Breast epithelium (tissue), 4 donors: ENCODE measurements at places on chromosomes 7 and 10.

- peak; percentile 49 for DNase-seq
Measured at GRCh38 chr10:11879387-11880094, 56.4 kb downstream of the PROSER2 start.

GRCh38 chr10:89646889-89647657 is 2.0 kb upstream of the PANK1 start:
- DNase-seq: no peak

DNA sequence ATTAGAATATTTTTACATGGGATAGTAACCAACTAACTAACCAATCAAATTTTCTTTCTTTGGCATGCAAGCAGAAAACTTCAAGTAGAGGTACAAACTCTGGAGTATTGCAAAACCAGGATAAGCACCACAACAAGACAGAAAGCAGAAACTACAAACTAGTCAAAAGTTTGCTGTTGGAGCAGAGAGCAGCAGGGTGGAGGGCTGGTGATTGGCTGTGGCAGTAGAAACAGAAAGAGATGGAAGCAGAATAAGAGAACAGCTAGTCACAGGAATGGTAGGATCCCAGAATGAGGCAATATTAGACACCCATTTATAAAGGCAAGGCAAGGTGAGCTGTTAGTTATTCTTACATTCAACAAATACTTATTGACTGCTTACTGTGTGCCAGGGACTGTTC is 6.8 kb upstream of the MACC1 start:
- DNase-seq: no peak

GRCh38 chr10:100340948-100341847 is 5.8 kb upstream of the SCD start:
- no peak for DNase-seq

DNA sequence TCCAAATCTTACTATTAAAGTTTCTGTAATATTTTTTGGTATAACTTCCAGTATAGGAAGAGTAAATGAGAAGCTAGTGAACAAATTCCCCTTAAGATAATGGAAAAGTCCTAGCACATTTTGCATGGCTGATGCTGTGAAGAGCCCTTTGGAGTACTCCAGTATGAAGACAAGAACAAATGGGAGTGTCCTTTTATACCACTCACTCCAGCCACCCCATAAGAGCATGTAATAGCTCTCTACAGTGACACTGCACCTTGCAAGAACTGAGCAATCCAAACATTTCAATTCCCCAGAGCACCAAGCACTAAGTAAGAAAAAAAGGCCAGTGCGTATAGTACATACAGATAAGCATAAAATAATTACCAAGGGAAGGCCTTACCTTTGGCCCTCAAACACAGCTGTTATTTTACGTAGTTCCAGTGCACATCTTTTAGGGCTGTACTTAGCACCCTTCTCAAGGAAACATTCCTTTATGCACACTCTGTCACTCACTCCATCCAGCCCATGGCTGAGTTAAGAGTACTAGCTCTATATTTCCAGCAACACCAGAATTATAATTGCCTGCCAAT is 135.4 kb downstream of the ST7 start:
- no peak for DNase-seq

- DNase-seq: no peak
Measured at GRCh38 chr10:127462643-127463295, 86.3 kb upstream of the NPS start.

- DNase-seq: no peak
Measured at GRCh38 chr7:132004529-132004928, 448.1 kb upstream of the PODXL start.

DNA sequence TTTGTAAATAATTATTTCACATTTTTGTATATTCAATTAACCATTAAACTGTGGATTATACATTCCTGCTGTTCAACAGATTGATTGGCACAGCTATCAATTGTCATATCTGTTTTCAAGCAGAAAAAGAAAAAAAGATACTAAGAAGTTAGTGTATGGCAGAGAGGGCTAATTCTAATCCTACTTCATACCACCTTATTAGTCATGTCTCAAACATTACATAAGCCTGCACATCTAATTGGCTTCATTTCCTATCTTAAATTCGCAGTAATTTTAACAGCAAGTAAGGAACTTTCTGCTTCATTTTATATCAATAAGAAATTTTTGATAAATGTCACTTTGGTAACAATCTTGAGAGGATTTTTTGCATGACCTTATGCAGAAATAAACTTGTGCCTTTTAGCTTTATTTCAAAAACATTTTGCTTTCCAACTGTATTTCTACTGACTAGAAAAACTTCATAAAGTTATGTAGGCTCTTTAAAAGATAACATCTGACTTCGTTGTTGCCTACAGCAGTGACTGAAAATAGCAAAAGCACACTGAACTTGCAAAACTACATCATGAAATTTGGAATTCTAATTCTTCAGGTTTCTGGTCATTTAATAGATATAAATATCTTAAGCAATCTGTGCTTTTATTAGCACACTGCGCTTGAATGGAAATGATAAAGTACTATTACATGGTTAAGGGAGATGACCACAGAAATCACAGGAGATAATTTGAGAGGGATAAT is 111.5 kb downstream of the SEMA3C start:
- DNase-seq: no peak

GRCh38 chr10:105278439-105278838 is 637.3 kb downstream of the SORCS3 start:
- no peak for DNase-seq

DNA sequence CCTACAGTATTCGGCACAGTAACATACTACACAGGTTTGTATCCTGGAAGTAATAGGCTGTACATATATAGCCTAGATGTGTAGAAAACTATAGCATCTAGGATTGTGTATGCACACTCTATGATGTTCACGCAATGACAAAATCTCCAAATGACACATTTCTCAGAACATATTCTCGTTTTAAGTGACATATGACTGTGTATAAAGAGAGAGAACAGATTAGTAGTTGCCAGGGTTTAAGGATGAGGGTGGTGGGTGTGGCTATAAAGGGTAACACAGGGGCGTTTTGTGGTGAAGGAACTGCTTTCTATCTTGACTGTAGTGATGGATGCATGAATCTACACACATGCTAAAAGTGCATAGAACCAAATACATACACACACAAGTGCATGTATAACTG is 101.2 kb downstream of the ARL4A start:
- no peak for DNase-seq

- no peak for DNase-seq
Measured at GRCh38 chr10:86103391-86104101, 263.0 kb downstream of the GRID1 start.

DNA sequence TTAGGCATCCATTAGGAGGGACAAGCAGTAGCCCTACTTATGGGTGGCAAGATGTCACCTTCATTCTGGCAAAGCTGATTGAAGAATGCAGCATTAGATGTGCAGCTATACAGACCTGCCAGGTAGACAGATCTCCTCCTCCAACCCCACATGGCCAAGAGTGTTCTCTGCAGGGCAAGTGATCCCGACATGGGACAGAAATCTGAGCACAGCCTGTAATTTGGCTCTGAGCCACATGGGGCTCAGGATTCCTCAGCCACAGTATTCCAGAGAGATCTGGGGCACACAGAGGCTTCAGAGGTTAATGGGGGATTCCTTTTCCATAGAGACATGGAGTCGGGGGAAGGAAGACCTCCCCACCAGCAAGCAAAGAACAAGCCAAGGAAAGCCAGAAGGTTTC is 58.7 kb upstream of the GDF10 start:
- no peak for DNase-seq

DNA sequence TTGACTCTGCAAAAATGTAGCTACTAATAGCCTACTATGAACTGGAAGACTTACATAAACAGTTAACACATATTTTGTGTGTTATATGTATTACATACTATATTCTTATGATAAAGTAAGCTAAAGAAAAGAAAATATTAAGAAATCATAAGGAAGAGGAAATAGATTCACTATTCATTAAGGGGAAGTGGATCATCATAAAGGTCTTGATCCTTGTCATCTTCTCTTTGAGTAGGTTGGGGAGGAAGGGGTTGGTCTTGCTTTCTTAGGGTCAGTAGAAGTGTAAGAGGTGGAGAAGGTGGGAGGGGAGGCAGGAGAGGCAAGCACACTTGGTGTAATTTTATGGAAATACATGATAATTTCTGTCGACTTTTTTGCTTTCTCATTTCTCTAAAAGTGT is 81.3 kb downstream of the NAMPT start:
- DNase-seq: no peak

- no peak for DNase-seq
Measured at GRCh38 chr7:151890355-151891004, 13.6 kb upstream of the PRKAG2 start.

DNA sequence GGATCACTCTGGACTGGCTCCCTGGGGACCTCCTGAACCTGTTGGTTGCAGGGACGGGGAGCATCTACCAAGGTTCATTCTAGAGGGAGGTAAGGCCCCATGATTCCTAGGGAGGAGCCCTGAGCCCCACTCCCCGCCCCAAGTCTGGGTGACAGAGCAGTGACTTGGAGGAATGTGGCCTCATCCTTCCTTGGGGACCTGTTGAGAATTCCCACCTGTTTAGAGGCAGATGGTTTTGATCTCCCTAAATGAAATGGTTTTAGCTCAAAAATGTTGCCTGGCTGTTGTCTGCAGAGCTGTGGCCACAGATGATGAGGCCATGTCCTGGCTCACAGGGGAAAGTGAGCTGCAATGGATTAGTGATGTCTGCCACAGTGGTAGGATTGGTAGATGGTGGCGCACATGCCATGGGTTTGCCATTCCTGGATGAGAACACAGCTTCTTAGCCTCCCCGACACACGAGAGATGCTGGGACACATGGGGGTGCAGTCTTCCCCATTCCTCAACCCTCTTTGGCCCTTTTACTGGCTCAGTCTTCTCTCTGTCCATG is 12.3 kb downstream of the C10orf105 start:
- DNase-seq: no peak

- DNase-seq: no peak
Measured at GRCh38 chr10:70144372-70145110, 2.0 kb downstream of the TYSND1 start.

DNA sequence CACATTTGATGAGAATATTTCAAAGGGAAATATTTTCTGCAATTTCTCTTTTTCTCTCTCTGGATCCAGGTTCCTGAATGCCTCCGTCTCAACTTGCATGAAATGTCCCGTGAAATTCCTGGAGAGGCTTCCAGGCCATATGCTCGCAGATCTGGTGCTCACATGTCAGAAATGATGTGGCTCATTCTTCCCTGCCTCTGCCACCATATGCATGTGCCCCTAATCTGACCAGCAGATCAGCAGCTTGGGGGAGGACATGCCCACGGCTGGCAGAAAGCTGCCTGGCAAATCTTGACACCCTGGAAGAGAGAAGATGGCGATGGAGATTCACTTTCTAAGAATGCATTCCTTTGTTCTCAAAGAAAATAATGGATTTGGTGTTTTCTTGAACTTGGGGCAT is 490.7 kb downstream of the RPS24 start:
- DNase-seq: no peak

GRCh38 chr7:39300276-39300675 is 265.9 kb upstream of the YAE1 start:
- no peak for DNase-seq

- DNase-seq: no peak
Measured at GRCh38 chr7:151245360-151246101, 3.0 kb downstream of the SMARCD3 start.

GRCh38 chr7:116953906-116954838 is 871 bp downstream of the ST7 start:
- peak; percentile 64 for DNase-seq

- no peak for DNase-seq
Measured at GRCh38 chr7:22952306-22953015, 61.5 kb downstream of the HYCC1 start.

DNA sequence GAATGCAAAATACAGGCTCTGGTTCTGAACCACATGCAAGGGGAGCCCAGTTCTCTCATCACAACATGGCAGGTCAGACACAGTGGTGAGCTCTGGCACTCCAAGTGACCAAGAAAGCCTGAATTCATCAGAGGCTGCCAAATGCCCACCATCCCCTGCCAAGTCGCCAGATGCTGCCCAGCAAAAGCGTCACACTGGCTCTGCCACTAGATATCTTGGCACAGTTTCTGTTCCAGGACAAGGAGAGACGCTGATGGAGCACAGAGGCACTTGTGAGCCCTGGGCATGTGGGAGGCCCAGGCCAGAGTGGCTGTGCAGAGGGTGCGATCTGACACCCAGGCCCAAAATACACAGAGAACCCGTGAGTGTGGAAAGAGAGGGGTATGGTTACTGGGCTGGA is 57.8 kb downstream of the GAD2 start:
- no peak for DNase-seq

DNA sequence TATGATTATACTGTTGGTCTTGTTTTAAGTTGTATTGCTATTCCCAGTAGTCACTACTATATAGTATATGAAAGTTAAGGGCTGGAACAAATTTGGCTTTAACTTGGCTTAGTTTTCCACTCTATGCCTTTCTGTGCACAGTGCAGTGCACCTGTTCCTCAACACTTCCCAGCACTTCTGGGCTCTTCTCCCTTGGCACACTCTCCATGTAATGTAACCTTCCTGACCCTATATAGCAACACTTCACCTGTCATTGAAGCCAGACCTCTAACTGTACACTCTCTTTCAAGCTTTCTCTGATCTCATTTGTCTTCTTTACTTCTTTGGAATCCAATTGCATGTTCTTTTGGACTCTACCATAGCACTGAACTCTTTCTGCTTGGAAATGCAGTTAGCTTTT is 83.9 kb upstream of the SMIM30 start:
- DNase-seq: no peak
